ENCODE measurements at places on chromosomes 16 and 17.

- no peak for DNase-seq
Observed at GRCh38 chr16:78125112-78125844, 25.8 kb downstream of the WWOX start.

- no peak for DNase-seq
Observed at GRCh38 chr16:27582883-27583282, 32.9 kb downstream of the KATNIP start.

DNA sequence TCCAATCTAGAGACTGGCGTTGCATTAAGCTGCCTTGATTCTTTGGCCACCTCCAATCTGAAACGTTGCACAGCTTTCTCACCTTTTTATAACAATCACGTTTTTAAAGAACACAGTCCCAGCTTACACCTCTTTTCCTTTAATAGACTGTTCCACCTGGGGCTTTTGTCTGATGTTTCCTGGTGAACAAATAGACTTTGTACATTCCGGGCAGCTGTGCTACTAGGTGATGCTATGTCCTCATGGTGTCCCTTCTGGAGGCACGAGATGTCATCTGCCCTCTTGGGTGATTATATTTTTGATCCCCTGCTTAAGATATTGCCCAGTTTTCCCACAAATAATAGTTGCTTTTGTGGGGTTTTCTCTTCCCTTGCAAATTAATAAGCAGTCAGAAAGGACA is 225.5 kb downstream of the SOX9 start:
- DNase-seq: no peak

GRCh38 chr16:30054959-30055553 is 10.5 kb upstream of the ALDOA start:
- DNase-seq: no peak

GRCh38 chr16:79768276-79768970 is 167.9 kb upstream of the MAF start:
- DNase-seq: no peak

All from right renal pelvis (tissue), 4 donors.